Activated CD4-positive, CD25-positive, alpha-beta regulatory T cell treated with anti-CD3 and anti-CD28 coated beads, Interleukin-2, amount 50 U/mL, for 72 hours (primary cell): ENCODE measurements at places on chromosomes 6 and 20.

DNA sequence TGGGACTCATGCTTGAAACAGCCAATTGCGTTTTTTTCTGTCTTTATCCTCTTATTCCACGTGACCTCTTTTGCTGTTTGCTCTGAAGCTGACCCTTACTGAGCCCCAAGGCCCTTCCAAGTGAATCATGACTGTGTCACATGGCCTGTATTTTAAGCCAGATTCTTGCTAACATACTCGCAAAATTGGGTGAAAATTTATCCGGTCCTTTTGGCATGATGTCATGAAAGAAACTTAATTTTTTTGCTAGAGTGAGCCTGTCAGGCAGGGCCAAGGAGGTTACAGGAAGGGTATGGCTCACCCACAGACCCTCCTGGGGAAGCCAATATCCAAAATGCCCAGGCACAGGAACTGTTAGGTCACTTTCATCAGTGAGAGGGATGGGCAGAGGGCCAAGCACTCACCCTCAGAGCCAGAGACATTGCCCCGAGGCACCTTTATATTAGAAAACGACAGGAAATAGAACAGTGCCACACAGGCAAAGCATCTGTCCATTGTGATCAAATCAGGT is 296.7 kb downstream of the CDH26 start:
- no peak for DNase-seq

DNA sequence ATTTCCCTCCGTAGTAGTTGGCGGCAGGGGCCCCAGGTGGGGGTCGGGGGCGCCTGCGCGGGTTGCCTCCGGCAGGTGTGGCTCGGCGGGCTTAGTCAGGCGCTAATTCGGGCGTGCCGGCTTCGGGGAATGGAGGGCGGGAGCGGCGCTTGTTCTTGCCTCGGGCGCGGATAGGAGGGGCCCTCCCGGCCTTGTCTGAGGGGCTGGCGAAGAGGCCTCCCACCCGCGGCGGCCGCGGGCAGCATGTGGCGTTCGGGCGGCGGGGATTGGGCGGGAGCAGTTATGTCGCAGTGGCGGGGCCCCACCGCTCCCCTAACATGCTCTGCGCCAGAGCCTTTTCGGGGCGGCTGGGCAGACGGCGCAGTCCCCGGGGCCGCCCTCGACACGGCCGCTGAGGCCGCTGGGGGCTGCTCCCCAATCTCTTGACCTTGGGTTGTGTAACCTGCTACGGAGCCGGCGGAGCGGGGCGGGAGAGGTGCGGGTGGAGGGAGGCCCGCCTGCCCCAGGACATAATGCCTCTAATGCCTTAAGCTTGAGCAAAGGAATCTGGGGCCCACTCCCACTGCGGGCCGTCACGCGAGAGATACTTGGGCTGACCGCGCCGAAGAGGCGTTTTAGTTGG is 1.1 kb downstream of the AMD1 start:
- no peak for DNase-seq

GRCh38 chr20:58340853-58341252 is 31.3 kb downstream of the RAB22A start:
- no peak for DNase-seq

DNA sequence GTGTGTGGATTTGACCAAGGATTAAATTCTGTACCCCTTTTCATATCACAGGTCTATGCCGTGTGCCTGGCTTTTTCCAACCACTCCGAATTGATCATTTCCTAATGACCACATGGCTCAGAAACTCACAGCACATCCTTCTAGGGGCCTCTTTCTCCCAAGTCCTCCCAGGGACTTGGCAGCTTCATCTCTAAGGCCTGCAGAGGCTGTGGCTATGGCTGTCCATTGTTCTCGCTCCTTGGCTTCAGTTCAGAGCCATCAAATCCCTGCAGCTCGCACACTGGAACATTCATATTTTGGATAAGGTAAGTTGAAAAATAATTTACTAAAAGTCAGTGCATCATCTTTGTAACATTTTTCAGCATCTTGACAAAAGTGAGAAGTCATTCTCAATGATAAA is 497.2 kb upstream of the CDH4 start:
- no peak for DNase-seq

DNA sequence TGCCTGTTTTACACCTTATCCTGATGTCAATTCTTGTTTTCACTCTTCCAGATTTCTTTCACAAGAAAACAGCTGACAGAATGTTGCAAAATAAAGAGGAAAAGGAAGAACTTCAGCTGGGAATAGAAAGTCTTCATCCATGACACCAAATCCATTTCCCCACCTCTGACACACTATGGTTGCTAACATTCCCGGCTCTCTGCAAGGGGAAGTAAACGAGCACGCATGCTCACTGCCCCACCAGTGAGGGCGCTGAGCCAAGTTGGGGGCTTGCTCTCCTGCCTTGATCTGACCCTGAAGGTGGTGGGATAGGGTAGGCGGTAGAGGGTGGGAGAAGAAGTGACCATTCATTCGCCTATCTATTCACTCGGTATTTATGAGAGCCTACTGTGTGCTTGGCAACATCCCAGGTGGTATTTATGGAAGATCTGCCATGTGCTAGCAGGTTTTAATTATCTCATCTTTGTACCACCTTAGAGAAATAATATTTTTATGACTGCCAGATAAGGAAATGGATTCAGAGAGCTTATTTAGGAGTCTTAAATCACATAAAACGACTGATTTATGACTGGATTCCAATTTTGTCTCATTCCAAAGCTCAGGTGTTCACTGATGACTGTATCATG is 206.2 kb downstream of the FOXC1 start:
- DNase-seq: no peak

GRCh38 chr6:92648364-92649086 is 770.8 kb downstream of the EPHA7 start:
- DNase-seq: no peak

DNA sequence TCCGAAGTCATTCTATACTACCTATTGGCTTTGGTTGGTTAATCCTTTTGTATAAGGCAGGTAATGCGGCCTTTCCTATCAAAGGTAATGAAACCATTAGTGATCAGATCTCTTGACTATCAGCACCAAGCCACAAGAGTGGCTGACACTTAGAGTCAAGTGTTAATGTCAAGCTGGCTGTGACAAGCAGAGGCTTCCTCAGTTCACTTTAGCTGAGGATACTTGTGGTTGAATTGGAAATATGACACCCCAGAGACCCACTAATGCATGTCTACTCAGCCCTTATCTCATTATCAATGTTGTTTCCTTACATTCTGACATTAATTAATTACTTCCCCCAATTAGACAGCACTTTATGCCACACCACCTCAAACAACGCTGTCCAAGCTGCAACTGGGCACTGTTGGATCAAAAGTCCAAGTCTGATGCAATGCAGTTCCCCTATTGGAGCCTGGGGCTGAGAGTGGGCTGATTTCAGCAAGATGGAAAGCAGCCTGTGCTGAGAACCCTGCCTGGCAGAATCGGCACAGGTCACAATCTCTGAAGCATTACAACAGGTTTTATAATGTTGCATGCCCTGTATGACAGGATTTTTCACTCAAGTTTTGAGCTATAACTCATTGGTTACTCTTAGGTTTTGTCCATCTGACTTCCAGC is 273.5 kb downstream of the COL12A1 start:
- no peak for DNase-seq

DNA sequence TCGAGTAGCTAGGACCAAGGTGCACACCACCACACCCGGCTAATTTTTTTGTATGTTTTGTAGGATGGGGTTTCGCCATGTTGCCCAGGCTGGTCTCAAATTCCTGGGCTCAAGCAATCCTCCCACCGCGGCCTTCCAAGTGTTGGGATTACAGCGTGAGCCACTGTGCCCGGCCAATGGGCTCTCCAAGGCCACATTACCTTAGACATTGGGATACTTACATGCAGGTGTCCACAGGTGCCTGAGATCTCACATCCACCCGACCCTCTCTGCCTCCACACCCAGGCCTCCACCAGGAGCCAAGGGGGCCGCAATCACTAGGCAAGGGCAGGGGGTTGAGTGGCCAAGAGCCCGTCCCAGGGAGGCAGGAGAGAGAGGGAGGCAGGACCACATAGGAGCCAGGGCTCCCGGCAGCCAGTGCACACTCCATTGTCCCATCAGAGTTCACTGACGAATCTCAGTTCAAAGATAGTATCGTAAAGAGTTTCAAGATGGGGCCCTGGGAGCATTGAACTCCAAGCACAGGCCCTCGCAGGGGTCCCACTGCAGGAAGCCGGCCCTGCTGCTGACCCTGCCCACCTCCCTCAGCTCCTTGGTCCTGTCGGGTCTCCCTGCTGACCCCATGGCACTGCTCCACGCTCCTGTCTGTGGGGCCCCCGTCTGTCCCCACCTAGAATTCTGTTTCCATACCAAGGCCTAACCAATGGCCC is 55.3 kb downstream of the SSR1 start:
- DNase-seq: no peak

DNA sequence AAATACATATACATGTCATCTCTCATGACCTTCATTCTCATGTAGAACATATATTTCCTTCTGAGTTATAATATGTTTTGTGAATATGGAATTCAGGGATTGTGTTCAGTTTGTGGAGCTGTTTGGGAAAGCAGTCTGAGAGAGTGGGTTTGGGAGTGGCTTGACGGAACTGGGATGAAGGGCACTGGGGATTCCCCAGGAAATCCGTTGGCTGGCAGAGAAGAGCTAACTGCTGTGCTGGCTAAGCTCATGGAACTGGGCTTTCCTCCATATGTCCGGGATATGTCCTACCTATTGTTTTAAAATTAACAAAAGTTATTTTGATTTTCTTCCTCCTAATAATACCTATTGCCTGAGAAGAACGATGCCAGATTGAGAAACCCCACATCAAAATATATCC is 359.5 kb upstream of the FLRT3 start:
- no peak for DNase-seq

DNA sequence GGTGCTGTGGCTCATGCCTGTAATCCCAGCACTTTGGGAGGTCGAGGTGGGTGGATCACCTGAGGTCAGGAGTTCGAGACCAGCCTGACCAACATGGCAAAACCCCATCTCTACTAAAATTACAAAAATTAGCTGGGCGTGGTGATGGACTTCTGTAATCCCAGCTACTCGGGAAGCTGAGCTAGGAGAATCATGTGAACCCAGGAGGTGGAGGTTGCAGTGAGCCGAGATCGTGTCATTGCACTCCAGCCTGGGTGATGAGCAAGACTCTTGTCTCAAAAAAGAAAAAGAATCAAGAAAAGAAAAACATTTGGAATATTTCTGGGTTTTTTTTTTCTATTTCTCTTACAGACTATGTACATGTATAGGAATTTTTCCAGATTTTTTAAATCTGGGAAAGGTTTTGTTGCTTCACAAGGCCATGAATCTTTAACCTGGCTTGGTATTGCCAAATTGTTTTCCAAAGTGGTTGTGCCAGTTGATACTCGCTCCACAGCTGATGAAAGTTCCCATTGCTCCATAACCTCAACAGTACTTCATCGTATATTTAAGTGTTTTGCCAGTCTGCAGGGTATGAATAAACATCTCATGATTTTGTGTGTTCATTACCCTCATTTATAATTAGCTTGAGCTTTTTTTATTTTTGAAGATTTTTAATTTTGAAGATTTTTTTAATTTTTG is 33.5 kb downstream of the RNF217 start:
- no peak for DNase-seq

GRCh38 chr20:62966212-62967148 is 14.0 kb downstream of the SLC17A9 start:
- DNase-seq: no peak

- no peak for DNase-seq
Observed at GRCh38 chr6:157088841-157089240, 234.5 kb downstream of the TMEM242 start.

DNA sequence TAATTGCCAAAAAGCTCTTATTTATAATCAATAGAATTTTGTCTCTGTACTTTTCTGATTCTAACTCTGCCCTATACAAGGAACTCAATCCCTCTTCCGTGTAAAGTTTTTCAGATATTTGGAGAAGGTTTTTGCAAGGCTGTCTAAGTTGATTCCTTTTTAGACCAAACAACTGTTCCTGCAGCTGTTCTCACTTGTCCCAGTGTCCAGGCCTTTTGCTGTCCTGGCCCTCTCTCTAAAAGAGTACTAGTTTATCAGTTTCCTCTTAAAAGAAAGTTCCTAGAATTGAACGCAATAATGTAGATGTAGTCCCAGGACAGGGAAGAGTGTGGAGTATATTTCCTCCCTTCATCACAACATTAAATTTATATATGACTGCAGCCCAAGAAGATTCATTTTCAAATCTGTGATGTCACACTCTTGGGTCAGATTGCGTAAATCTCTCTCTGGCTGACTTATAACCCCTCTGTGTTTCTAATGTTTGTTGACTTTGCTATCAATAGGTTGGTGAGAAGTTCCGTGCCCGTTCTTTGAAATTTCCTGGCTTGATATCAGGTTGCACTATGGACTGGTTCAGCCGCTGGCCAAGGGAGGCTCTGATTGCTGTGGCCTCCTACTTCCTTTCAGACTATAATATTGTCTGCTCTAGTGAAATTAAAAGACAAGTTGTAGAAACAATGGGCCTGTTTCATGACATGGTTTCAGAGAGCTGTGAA is 139.4 kb upstream of the GLP1R start:
- DNase-seq: no peak

DNA sequence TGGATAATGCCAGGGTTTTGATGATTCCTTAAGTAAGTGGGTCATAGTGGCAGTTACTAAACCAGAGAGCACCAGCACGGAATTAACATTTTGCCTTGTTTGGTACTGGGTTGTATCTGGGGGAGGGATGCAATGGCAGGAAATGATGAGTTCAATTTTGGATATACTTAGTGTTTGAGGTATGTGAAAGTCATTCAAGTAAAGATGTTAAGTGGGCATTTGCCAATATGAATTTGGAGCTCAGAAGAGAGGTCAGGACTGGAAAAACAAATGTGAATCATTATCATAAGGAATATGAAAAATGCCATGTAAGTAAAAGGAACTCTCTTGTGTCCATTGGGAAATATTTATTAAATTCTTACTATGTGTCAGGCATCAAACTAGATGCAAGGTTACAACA is 6.2 kb downstream of the PXT1 start:
- no peak for DNase-seq

- no peak for DNase-seq
Observed at GRCh38 chr6:18961566-18961965, 574.4 kb downstream of the RNF144B start.

- DNase-seq: no peak
Observed at GRCh38 chr6:143037470-143037869, 23.2 kb upstream of the AIG1 start.

- DNase-seq: no peak
Observed at GRCh38 chr20:37265152-37265551, 3.5 kb upstream of the GHRH start.

GRCh38 chr6:83514866-83515466 is 2.6 kb downstream of the PRSS35 start:
- DNase-seq: no peak

GRCh38 chr6:27209196-27209595 is 38.3 kb upstream of the PRSS16 start:
- no peak for DNase-seq

GRCh38 chr6:168649209-168649608 is 208.2 kb downstream of the SMOC2 start:
- no peak for DNase-seq

GRCh38 chr6:132812756-132813172 is 1.6 kb upstream of the RPS12 start:
- DNase-seq: no peak
